Activated effector memory CD4-positive, alpha-beta T cell treated with Interleukin-2 at 50 U/mL for 16 hours (primary cell): ENCODE measurements at places on chromosomes 7 and 10.

GRCh38 chr10:88165849-88166271, 302.4 kb downstream of the PTEN start:
- no peak for DNase-seq

GRCh38 chr7:7919449-7919945, 49.1 kb upstream of the GLCCI1 start:
- DNase-seq: no peak

GRCh38 chr7:138945154-138945553, 36.0 kb downstream of the KIAA1549 start:
- DNase-seq: no peak

DNA sequence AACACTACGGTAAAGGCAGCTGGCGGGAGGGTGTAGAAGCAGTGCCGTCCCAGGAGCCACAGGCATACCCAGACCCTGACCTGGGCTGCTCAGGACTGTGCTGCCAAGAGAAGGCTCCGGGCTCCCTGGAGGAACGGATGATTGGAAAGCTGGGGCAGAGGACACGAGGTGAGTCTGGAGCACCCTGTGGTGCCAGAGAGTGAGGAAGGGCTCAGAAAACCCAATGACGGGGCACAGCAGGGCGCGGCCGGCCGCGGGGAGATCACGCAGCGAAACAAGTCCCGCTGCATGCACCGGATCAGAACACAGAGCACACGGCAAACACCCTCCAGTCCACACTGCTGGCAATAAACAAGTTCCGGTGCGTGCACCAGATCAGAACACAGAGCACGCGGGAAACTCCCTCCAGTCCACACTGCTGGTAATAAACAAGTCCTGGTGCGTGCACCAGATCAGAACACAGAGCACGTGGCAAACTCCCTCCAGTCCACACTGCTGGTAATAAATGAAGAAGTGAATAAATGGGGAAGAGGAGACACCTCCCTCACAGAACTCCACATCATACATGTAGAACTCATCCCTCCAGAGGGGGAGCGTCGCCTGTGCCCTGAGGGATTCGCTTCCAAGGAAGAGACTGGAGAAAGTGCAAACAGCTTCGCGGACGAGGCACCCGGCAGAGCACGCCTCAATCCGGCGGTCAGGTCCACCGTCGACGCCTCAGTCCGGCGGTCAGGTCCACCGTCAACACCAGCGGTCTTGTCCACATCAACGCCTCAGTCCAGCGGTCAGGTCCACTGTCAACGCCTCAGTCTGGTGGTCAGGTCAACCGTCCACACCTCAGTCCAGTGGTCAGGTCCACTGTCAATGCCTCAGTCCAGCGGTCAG, 265.0 kb downstream of the MAD1L1 start:
- no peak for DNase-seq

DNA sequence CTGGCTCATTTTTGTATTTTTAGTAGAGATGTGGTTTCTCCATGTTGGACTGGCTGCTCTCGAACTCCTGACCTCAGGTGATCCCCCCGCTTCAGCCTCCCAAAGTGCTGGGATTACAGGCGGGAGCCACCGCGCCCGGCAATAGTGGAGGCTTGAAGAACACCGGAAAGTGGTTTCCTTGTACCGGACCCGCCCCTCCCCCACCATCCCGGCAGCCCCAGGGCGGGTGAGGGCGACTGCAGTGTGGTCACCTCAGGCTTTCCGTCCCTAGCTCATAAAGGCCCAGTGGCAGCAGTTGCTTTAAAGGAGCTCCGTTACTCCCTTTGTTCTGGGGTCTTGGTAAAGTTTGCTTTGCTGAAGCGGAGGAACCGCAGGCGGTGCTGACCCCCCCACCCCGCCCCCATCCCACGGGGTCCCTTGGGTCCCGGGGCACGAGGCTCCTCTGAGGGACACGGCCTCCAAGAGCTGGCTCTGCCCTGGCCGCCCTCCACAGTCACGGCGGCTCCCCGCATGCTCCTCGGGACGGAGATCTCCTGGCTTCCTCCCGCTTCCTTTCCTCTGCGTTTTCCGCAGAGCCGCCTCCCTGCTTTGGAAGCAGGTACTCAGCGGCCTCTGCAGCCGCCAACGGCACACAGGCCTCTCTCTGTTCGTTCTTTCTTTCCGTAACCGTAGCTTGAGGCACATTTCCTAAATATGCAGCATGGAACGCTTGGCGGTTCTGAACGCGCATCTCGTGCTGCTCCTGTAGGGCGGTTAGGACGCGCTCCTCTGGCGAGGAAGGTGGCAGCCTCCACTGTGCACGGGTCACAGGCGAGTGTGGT, 77.3 kb downstream of the DNAJB6 start:
- DNase-seq: no peak

DNA sequence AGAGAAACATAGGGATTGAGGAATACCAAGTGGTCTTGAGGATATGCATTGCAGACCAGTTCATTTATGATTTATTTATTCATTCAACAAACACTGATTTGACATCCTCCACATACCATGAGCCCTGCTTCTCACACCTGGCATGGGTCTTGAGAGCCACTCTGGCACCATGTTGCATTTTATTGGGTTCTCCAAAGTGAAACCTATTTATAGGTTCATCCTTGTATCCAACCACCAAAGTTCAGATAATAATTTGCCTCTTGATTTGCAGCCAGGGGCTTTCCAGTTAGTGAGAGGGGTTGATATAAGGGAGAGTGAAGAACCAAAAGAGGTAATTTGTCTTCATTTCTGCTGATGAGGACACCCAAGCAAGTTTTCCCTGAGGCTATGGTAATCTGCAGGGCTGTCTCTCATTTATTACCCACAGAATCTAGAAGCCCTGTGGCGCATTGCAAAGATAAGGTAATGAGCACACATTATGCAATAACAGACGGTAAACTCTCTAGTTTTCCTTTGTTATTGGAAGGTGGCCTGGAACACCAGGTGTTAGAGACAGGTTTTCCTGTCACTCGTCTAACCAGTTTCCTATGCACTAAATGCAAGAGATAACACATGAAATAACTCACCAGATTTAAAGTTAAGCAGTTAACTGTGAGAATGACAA, 28.8 kb upstream of the ICA1 start:
- no peak for DNase-seq

GRCh38 chr10:130110246-130111112, at the start of gene C10orf143:
TSS of gene C10orf143 (minus strand) at chr10:130110830. CDS start at chr10:130110772, 58 bp downstream.
- DNase-seq: peak; percentile 97

- no peak for DNase-seq
Observed at GRCh38 chr7:6244021-6244420, 28.4 kb downstream of the CYTH3 start.

DNA sequence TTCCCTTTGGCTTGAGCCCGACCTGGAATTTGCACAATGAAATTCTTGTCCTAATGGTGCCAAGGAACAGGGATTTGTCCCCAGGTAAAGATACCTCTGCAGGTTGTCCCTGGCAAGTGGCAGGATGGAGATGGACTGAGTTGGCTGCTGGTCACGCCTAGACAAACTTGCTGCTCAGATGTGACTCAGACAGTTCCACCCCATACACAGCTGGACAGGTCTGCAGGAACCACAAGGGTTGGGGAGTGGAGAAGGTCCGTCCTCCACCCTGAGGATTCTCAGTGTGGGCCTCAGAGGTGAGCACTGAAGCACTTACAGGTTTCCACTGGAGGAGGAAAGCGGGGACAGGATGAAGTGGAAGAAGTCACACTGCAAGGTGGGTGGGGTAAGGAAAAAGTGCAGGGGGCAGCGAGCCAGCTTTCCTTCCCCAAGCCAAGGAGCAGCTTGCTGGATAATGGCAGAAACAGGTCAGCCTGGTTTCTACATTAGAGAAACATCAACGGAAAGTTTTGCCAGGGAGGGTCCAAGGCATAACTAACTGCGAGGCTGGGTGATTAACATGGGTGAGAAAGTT, 20.5 kb downstream of the ITPRIP start:
- no peak for DNase-seq

DNA sequence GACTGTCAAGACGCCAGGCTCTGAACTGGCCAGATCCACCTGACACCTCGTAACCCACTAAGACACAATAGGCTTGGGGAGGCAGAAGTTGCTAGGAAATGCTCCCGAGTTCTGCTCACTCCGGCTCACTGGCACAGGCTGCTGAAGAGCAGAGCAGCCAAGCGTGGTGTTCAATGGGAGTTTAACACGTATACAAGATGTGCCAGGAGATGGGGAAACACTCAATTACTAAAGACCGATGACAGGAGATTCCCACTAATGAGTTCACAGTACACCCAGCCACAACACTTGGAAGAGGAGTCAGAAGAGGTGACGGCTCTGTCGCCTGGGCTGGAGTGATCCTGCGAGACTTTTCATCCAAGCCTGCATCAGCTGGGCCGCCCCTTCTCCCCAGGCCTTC, 303.4 kb downstream of the GFRA1 start:
- DNase-seq: no peak

DNA sequence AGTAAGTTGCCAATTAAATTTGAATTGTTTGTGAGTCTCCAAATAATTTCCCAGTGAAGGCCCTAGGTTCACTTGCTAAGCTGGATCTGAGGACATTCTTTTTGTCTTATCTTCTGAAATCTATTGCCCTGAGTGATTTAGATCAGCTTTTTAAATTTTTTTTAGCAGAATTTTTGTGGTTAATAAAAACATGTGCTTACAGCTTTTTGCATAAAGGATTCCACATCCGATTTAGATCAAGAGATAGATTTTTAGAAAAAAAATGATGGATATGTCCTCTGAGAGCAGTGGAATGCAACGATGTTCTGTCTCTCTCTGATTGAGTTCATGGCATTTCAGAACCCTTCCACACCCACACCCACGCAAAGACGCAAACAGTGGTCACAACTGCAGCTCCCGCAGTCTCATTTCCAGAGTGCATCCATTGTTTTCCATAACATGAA, 358.8 kb downstream of the SUGCT start:
- no peak for DNase-seq

DNA sequence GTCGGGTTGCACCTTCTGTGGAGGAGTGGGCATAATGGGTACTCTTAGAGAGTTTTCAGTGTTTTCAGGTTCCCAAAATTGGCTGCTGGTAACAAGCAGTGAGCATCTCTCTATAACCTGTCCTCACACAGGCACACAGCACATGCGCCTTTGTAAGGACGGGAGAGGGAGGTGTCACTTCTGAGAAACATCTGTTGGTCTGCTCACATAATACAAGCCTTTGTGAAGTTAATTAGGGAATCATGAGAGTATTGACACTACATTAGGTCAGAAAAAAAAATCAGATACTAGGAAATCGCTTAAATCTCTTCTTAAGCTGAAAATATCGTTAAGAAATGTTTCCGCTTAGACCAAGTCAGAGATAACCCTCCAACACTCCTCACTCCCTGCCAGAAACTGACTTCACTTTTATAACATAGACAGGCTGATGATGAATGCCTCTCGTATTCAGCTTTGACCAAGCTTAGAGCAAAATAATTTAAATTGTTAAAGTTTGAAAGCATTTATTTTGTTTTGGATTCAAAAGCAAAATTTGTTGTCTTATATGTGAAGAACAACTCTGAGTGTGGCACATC, 769.7 kb downstream of the TNS3 start:
- DNase-seq: no peak

GRCh38 chr10:45526309-45526905, 146.2 kb downstream of the ZFAND4 start:
- no peak for DNase-seq

GRCh38 chr7:37338966-37339365, 109.7 kb downstream of the ELMO1 start:
- DNase-seq: no peak

DNA sequence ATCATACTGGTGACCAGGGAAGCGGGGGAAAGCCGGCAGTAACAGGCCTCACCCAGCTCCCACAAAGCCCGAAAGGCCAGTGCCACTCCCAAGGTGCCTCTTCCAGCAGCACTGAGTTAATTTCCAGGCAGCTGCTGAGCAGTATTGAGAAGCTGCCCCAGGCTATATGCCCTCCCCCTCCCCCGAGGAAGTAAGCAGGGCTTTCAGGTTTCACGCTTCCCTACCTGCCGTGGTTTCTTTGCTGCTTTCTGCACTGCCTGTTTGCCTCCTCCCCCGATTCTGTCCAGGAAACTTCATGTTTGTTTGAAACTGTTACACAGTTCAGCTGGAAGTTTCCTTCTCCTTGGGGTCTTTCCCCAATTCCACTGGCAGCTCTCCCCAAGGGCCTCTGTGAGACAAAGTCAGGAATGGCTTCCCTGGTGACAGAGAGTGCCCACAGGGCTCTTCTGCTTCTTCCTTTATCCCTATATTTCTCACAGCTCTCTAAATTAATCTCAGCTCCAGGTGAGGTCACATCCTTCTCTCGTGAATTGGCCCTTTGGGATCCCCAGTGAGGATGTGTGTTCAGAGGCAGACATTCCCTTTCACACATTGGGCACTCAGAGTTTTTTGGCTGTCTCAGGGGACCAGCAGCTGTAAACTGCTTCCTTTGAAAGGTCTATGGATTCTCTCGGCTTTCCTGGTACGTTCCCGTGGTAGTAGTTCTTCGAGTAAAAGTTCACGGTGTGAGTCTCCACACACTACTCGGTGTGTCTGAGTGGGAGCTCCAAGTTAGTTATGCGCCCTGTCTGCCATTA, 19.4 kb downstream of the C1GALT1 start:
- DNase-seq: no peak
